ENCODE measurements at places on chromosomes 7 and 10.

GRCh38 chr7:118304100-118304499, 79.6 kb downstream of the ANKRD7 start:
- no peak for DNase-seq

- DNase-seq = no peak
Measured at GRCh38 chr10:86411281-86411841, 44.8 kb upstream of the GRID1 start.

DNA sequence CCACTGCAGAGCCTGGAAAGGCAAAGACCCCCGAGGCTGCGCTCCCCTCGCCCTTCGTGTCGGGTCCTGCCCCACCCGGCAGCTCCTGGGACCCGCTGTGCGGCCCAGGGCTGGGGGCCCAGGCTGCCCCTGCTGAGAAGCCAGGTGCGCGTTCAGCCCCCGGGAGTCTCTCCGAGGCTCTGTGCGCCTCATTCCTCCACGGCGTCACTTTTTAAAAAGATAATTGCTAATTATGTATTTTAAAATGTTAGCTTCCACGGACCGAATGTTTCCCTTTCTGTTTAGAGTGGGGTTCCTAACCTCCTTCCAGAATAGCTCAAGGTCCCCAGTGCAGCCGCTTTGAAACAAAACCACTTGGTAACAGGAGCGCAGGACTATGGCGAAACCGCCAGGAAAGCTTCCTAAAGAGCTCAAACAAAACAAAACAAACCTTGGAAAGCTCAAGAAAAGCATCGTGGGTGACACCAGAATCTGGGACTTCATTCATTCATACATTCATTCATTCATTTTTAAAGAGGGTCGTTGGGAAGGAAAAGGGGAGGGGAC, 45.6 kb downstream of the PDIA4 start:
- DNase-seq = no peak

DNA sequence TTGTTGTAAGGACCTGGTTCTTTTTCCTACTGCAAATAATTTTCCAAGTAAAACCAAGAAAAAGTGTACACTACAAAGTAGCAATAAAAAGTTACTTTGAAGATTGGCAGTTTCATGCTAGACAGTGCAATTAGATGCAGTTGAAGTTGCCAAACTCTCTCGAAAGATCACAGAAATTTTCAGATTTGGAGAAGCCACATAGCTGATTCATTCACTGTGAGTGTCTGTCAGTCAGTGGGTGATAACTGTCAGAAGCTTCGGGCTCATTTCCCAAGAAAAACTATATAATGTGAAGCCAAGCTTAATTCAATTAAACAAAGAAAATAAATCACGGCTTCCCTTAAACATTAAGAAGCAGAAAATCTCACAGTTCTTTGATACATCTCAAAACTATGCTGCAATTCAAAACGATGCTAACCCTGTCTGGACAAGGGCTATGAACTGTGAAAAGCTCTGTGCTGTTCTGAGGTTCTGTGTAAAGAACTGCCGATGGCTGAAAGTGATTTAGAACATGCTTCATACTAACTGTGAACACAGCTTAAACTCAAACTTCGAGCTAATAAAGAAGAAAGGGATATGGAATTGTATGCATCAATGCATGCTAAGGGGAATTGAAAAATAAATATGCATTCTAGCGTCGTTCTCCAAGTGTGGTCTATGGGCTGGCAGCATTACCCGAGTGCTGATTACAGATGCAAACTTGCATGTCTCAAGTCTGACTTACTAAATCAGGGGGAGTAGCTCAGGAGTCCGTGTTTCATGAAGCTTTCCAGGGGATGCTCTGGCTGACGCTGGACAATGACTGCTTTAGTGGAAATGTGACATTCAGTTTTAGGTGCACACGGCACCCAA, 557.4 kb downstream of the CALN1 start:
- DNase-seq = no peak

DNA sequence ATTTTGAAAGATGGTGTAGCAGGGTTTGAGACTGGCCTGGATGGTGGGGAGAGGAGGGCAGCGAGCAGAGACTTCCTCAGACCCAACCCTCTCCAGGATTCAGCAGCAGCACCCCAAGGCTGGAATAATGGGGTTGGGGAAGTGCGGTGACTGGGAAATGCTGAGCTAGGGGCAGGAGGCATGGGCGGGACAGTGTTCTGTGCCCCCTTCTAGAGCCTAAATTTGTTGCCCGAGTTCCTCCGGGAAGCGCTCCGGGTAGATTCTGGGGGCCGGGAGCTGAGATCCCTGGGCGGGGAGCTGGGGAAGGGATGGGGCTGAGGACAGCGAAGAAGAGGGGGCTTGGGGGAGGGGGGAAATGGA, at the start of gene CHAT:
Gene CHAT, plus strand, starts transcription at position 156 of the 360 bp plus-strand sequence. Its CDS starts 153 bp downstream, at position 309.
- DNase-seq = no peak

GRCh38 chr10:127887541-127888415, 5.0 kb downstream of the CLRN3 start:
- no peak for DNase-seq

DNA sequence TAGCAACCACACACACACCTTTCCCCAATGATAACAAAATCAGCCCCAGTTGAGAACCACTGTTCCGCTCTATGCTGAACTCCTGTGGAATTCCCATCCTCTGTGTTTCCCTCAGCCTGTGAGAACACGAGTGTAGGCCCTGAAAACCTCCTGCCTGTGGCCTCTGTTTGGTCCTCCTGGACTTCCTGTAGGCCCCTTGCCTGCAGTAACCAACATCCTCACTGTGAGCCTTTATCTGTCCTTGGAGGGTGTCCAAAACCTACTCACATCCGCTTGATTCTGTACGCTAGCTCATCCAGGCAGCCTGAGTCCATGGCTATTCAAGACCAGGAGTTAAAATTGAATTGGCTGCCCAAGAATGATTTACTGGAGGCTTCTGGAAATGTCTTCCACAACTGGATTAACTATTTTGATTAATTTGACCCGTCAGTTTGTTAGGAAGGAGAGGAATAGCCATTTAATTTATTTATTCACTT, 149.8 kb downstream of the AKR1D1 start:
- no peak for DNase-seq

GRCh38 chr7:47210281-47210854, 371.5 kb downstream of the TNS3 start:
- no peak for DNase-seq

DNA sequence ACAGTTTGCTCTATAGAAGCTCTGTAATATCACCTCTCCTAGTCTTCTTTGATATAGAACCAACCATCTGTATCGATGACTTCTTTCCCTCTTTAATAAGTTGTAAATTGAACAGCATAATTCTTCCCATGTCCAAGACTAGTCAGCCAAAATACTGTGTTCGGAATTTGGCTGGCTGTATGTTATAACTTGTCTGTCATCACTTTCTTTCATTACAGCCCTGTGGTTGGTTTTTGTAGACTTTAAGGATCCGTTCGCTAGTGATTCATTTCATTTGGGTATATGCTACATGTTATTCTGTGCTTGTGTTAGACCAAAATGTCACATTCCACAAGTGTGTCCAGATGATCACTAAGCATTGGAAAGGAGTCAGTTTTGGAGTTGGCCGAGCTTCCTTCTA, 155.4 kb upstream of the ITGB1 start:
- DNase-seq = no peak

GRCh38 chr10:12656518-12657142, 307.3 kb downstream of the CAMK1D start:
- DNase-seq = peak; percentile 38

- no peak for DNase-seq
Measured at GRCh38 chr7:44469461-44470134, 20.9 kb downstream of the NUDCD3 start.

DNA sequence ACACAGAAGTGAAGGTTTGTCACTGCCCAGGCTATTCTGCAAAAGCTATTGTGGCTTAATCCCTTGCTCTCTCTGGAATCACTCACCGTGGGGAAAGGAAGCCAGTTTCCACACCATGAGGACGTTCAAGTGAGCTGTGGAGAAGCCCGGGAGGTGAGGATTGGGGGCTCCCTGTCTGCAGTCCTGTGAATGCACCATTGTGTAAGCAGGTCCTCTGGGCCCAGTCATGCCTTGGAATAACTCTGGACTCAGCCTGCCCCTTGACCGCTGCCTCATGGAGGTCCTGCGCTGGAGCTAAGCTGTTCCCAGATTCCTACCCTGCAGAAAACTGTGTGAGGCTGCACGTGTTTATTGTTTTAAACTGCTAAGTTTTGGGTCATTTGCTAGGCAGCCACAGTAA, 33.5 kb downstream of the LYZL2 start:
- DNase-seq = no peak

- no peak for DNase-seq
Measured at GRCh38 chr7:91517201-91517785, 253.1 kb downstream of the FZD1 start.

DNA sequence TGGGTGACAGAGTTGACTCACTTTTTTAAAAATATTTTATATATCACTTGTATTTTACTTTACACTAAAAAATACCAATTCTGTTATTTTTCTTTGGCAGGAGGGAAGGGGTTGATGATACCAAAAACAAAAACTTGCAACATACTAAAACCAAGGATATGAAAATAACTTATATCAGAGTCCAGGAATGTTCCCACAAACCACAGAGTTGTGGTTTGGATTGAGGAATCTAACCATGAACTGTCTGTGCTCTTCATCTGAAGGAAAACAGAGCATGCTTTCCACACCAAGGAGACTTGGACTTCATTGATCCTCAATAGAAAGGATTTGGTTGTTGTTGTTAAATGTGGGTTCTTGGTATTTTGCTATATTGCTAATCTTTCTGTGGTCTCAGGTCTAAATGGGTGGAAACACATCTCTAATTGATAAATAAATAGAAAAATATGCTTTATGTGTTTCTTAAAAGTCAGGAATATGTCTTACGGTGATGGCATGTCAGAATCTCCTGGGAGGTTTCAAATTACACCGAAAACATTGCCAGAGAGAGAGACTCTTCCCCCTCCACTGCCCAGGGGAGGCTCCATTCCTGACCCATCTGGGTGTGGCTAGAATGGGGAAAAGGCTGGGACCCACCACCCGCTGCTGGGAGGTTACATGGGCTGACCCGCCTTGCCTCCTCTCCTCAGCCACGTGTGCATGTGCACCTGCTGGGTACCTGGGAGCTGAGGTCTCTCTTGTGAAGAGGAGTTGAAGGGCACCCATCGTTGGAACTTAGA, 46.9 kb upstream of the STK17A start:
- DNase-seq = no peak

GRCh38 chr7:63998549-63998948, at the start of gene ZNF722:
Gene ZNF722, plus strand, starts transcription at chr7:63998849. Its CDS starts 113 bp downstream, at chr7:63998962.
- no peak for DNase-seq

DNA sequence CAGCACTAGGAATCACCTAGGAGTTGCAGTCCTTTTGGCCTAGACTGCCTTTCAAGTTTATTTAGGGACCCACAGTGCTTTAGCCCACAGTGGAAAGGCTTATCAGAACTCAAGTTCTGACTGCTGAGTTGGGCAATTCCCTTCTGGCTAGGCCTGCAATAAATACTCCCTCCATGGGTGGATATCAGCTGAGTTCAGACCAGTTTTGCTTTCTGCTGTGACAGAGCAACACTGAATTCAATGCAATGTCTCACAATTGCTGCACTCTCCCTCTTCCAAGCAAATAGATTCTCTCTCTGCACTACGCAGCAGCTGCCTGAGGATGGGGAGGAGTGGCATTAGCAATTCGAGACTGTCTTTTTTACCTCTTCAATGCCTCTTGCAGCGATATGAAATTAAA, 1153.3 kb downstream of the SORCS1 start:
- DNase-seq = no peak

- DNase-seq = no peak
Measured at GRCh38 chr10:92678206-92678605, 11.5 kb upstream of the HHEX start.

- DNase-seq = no peak
Measured at GRCh38 chr7:1254281-1255079, 21.8 kb downstream of the UNCX start.

DNA sequence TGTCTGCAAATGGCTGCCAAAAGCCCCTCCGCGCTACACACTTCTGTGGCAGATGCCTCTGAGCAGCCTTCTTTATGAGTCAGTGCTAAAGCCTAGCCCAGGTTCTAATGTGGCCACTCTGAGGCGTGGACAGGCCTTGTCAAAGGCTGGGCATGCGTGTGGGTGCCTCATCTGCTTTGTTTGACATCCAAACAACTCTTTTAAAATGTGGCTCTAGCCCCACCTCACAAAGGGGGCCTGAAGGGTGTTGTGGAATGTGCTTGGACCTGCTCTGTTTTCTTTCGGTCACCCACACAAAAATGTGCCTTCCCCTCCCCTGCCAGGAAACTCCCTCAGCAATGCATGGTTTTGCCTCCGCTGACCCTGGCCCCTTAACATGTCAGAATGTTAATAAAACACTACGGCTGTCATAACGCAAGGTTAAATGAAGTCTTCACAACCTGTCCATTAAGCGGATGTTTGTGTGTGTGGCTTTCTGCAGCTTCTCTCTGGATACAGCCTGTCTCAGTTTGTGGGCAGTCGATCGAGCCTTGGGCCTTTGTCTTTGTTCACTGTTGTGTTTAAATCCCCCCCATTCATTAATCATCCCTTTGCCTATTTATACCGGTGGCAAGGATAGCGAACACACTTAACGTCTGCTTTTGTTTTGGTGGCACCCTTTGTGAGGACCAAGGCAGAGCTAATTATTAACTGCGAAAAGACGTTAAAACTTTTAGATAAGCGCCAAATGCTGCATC, 718.9 kb downstream of the LRMDA start:
- DNase-seq = no peak

DNA sequence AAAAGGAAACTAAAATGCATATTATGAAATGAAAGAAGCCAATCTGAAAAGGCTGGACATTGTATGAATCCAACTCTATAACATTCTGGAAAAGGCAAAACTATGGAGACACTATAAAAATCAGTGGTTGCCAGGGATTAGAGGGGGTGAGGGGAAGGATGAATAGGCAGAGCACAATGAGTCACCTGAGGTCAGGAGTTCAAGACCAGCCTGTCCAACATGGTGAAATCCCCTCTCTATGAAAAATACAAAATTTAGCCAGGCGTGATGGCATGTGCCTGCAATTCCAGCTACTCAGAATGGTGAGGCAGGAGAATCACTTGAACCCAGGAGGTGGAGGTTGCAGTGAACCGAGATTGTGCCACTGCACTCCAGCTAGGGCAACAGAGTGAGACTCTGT, 324.8 kb upstream of the PHYHIPL start:
- DNase-seq = no peak

DNA sequence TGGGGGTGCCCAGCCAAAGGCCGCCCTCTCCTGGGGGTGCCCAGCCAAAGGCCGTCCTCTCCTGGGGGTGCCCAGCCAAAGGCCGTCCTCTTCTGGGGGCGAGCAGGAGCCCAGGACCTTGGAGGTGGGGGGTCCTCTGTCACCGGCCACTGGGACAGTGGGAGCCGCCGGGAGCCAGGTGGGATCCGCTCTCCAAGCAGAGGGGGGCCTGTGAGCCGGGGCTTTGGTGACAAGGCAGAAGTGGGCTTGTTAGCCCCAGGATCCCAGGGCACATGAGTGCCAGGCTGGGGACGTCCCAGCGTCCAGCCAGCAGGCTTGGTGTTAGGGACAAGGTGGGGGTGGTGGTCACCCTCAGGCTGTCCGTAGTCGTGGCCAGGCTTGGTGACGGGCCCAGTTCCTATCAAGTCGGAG, 29.4 kb upstream of the UTF1 start:
- DNase-seq = no peak

DNA sequence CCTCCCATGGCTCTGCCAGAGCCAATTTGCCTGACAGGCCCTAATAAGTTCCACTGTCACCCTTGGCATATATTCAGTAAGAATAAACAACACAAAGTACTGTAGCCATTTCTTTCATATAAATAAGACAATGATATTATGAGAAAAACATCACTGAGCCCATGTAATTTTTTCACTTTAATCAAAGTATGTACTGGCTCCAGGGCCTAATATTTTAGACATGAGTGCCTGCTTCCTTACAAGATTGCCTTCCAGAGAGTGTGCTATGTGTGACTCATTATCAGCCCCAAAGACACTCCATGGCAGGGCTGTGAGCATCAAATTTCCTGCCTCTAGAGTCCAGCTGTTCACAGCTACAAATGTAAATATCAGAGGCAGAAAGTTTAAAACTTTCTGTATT, 297.6 kb downstream of the LHFPL3 start:
- no peak for DNase-seq

Measured in 8988T (cell line).